Right lobe of liver (tissue), 6 donors: ENCODE measurements at places on chromosomes 4 and X. TPM values are rescaled to one million over a fixed set of nuclear protein-coding genes. Genes with fewer than 3 reads are reported as not detected.

DNA sequence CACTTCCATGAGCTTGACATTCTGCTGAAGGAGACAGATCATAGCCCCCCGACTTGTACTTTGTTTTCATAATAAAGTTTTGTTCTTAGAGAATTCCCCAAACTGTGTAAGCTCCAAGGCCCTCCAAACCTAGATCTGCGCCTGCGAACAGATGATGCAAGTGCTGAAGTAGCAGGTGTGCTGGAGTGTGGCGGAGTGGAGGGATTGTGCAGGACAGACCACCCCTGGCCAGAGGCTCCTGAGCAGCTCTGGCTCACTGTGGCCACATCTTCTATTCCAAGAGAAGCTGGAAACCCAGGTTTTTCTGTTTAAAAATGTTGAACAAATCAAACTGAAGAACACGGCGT is 46.4 kb downstream of the TBC1D14 start:
- no peaks in the 10 kb centered on the region for H3K4me1 ChIP-seq
- no peaks in the 10 kb centered on the region for H3K27me3 ChIP-seq
- DNase-seq, result no peak
- H3K4me3 ChIP-seq, result no peak overlapping the region
- no peaks in the 10 kb centered on the region for H3K36me3 ChIP-seq

DNA sequence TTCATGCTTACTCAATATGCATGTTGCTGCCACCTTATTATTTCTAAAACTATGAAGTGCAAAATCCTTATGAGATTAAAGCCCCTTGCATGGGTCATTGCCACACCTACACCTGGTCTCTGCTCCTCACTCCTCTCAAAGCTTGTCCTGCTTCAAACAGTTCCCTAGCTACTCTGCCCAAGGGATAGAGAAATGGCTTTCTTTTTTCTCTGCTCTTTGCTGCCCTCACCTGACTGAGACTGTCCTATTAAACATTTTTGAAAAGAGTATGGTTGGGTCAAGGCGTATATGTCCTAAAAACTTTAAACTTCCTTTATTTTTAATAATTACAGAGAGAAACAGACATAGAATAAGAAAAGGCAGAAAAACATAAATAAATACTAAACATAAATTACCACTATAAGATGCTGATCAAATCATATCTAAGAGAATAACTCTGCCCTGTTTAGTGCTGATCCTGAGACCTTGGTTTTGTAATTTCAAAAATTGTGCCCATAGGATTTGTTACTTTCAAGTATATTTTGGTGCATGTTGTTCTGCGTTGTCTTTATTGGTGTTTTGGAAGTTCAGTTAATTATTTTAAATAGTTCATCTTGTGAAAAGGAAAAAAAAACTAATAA is 704.9 kb upstream of the PABPC4L start:
- no peaks in the 10 kb centered on the region for H3K4me1 ChIP-seq
- H3K27ac ChIP-seq, result no peak overlapping the region
- H3K27me3 ChIP-seq, result no peaks in the 10 kb centered on the region

DNA sequence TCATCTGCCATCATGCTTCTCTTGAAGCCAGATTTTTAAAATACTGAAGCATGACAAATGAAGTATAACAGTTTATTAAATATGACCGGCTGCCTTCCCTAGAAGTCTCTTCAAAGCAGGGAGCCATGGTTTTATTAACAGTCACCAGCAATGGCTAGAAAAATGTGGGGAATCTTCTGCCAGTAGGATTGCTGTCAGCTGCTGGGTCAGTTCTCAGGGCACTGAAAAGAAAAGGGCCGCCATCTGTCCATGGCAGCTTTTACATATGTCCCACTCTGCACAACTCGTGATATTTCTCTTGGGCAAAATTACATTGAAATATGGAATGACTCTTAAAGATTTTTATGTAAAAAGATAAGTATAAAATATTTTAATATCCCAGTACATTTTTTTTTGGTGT is 2.8 kb downstream of the CCNG2 start:
- DNase-seq, result no peak
- H3K27me3 ChIP-seq, result no peaks in the 10 kb centered on the region
- no peak overlapping the region for H3K27ac ChIP-seq
- H3K4me3 ChIP-seq, result no peak overlapping the region
- H3K36me3 ChIP-seq, result peaks cover 3% of the 10 kb centered on the region

DNA sequence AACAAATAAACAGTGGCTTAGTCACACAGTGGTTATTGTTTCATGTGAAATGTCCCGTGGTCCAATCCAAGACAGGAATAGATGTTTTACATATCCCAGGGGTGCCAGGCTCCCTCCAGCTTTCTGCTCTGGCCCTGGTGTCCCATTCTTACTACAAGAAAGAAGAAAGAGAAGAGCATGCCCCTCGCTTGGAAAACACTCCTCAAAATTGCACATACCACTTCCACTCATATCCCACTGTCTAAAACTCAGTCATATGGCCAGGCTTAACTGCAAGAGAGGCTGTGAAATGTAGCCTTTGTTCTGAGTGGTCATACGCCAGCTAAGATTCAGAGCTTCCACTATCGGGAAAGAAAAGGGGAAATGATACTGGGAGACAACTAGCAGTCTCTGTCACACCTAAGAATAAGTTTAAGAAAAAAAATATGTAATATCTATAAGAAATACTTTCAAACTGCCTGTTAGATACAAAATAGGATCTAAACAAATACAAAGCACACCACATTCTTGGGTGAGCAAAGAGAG is 306.8 kb upstream of the FAM241A start:
- no peaks in the 10 kb centered on the region for H3K4me1 ChIP-seq
- no peaks in the 10 kb centered on the region for H3K36me3 ChIP-seq
- no peak overlapping the region for H3K27ac ChIP-seq
- H3K4me3 ChIP-seq, result no peak overlapping the region
- no peak for DNase-seq

DNA sequence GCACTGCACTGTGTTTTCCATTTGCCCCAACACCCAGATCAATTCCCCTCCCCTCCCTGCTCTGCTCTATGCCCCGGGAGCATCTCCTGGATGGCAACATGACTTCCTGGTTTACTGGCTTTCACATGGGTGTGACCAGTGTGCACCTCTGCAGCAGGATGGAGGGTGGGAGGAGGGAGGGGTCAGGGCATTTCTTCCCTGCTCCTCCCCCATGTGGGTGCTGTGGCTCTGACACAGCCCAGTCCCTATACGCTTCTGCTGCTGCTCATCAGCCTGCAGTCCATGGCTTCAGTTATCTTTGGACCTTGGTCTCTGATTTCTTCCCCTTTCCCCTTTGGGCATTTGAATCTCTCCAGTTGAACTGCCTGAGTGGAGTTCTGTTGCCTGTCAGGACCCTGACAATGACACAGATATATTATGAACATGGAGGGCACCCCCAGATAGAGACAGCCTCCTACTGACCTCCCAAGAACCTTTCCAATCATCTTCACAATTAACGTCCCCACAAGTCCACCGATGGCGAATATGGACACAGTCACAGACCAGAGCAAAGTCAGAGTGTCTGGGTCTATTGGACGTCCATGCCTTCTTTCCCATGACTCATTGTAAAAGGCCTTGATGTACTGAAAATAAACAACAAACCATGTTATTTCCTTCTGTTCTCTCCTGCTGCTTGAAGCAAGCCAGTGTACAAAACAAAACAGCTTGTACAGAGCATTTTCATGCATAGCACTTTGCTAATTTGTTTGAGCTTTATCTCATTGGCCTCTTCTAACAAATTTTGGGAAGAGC is 24.8 kb downstream of the SLC2A9 start:
- H3K4me1 ChIP-seq, result peaks cover 6% of the 10 kb centered on the region
- peaks cover 3% of the 10 kb centered on the region for H3K36me3 ChIP-seq
- H3K27me3 ChIP-seq, result no peaks in the 10 kb centered on the region
- H3K4me3 ChIP-seq, result no peak overlapping the region
- no peak overlapping the region for H3K27ac ChIP-seq

GRCh38 chr4:25702848-25703247 is 47.2 kb downstream of the SLC34A2 start:
- H3K4me3 ChIP-seq, result no peak overlapping the region

DNA sequence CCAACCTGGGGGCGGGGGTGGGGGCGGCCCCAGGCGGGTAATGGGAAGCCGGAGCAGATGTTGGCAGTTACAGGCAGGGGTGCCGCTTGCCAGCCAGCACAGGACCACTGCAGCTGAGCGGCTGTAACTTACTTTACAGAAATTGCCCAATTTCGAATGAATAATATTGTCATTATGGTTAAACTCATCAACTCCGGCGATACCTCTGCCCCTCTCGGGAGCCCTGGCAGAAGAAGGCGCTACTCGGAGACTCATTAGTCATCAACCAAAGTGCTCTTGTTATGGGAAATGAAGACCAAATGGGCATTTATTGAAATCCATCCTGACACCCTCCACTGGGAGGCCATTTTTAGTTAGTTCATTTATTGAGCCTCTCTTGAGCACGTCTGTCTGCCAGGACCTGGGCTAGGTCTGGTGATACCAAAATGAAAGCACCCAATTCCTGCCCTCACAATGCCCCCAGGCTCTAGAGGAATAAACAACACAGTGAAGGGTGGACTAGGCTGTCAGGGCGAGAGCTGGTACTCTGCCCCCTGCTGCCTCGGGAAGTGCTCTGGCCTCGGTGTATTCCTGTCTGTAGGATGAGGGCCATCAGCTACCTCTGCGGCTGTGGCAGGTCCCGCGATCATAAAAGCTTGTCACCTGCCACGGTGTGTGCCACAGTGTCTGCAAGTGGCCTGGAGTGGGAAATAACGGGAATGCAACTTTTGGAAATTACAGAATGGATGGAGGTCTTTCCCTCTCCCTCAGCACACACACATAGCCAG is 159.1 kb upstream of the PSAPL1 start:
- no peak overlapping the region for H3K27ac ChIP-seq
- no peak overlapping the region for H3K4me3 ChIP-seq
- no peaks in the 10 kb centered on the region for H3K27me3 ChIP-seq
- H3K36me3 ChIP-seq, result no peaks in the 10 kb centered on the region

GRCh38 chrX:1392376-1393068 is 609 bp upstream of the SLC25A6 start:
- H3K4me3 ChIP-seq, result peak overlapping the region; percentile 97
- H3K36me3 ChIP-seq, result peaks cover 31% of the 10 kb centered on the region
- peak overlapping the region; percentile 96 for H3K27ac ChIP-seq
- no peaks in the 10 kb centered on the region for H3K27me3 ChIP-seq
- DNase-seq, result peak; percentile 83
- H3K4me1 ChIP-seq, result peaks cover 21% of the 10 kb centered on the region

DNA sequence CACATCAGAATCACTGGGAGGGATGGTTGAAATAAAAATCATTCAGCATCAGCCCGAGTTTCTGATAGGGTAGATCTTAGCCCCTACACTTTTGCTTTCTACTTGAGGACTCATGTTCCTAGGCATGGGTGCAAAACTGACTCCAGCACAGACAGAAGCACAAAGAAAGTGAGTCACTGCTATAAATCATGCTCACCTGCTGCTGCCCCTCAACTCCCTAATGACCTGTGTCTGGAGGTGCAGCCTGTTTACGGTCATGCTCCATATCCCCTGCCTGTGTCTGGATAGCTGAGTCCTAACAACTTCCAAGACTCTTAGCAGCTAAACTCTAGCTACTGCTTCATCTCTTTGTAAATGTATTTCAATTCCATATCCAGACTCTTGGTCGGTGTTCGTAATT is 57.8 kb downstream of the ADGRA3 start:
- no peak overlapping the region for H3K4me3 ChIP-seq
- no peaks in the 10 kb centered on the region for H3K4me1 ChIP-seq
- DNase-seq, result no peak
- H3K36me3 ChIP-seq, result no peaks in the 10 kb centered on the region
- no peaks in the 10 kb centered on the region for H3K27me3 ChIP-seq

GRCh38 chr4:159137176-159137575 is 34.3 kb downstream of the RAPGEF2 start:
- no peak overlapping the region for H3K27ac ChIP-seq
- no peak for DNase-seq
- H3K36me3 ChIP-seq, result no peaks in the 10 kb centered on the region
- no peaks in the 10 kb centered on the region for H3K4me1 ChIP-seq

DNA sequence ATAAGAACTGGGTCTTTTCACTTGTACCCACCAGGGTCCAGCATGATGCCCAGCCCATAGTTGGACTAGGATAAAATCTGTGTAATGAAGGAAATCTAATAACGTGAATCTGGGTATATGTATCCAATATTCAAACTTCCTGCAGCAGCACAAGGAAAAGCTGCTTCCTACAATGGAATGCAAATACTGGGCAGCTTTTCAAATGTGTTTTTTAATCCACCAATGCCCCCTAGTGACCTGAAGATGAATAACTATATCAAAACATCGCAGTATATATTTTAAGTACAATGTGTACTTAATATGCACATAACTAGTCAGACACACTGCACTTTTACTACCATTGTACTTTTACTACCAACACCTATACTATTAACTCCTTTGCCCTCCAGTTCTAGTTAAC is 5.3 kb downstream of the APOO start:
- H3K27ac ChIP-seq, result peak overlapping the region; percentile 6
- peak overlapping the region; percentile 11 for H3K4me3 ChIP-seq
- DNase-seq, result no peak
- no peaks in the 10 kb centered on the region for H3K27me3 ChIP-seq
- H3K4me1 ChIP-seq, result no peaks in the 10 kb centered on the region

Gene RBM46
- 0.11 TPM for total RNA-seq

Gene HAUS7
- total RNA-seq, result 9.7 TPM

Gene SLC7A11
- total RNA-seq, result 1.8 TPM

Gene BST1
- 2.7 TPM for total RNA-seq
